Right cardiac atrium (tissue), 5 donors: ENCODE measurements at places on chromosomes 13 and 19. TPM values are rescaled to one million over a fixed set of nuclear protein-coding genes. Genes with fewer than 3 reads are reported as not detected.

- DNase-seq = no peak
These were observed 38.3 kb downstream of the TMED1 start for GRCh38 chr19:10797541-10798256.

- DNase-seq = no peak
These were observed 2.3 kb upstream of the ILF3 start for GRCh38 chr19:10651851-10652250.

DNA sequence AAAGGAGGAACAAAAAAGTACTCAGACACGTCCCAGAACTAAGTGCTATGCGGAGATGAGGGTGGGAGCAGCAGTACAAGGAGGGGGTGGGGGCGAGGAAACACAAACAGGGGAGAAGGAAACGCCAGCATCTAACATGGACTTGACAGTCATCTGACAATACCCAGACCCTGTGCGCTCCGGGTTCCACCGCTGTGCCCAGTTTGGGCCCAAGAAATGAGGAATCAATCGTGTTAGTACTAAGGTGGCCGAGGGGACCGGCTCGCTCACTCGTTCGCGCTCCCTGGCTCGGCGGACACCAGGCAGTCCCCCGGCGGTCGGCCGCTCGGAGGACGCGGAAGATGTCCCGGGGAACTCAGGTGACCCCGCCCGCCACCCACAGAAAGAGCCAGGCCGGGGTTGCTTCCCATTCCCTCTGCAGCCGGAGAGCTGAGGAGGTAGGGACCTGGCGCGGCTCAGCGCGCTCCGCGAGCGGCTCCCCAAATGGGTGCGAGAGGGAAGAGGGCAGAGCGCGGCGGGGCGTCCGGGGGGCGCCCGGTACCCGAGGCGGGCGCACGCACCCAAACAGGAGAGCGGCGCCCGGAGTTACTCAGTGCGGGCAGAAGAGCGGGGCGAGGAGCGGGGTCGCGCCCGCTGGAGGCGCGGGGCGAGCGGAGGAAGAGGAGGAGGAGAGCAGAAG is 616 bp downstream of the TSHZ3 start:
- no peak for DNase-seq

DNA sequence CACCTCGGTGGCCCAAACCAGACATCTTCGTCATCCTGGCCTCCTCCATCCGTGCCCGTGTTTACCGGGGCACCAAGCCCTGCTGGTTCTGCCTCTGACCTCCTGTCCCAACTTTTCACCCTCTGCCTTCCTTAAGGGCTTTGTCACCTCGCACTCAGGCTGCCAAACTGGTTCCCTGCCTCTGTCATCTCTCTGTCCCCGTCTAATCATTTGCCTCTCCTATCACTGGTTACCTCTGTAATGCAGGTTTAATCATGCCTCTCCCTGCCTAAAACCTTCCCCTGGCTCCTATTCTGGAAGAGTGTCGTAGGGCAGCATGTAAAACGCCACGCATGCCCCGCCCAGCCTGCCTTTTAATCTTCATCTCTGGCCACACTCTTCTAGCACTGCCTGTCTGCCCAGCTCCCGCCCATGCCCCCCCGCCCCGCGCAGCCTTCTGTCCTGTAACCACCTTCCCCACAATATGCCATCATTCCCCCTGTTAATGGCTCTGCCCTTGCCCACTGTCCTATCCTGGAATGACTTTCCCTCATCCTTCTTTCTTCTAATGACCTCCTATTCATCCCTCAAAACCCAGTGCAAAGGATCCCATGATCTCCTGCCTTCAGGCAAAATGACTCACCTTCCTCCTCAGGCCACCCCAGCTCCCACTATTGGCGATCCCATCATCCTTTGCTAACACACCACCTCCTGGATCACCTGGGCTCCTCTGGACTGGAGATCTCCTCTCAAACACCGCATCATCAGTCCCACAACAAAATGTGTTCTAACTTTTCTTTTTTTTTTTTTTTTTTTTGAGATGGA is 66.7 kb downstream of the PEX11G start:
- DNase-seq = no peak

- DNase-seq = peak; percentile 61
These were observed 5.9 kb downstream of the RTBDN start for GRCh38 chr19:12828494-12828893.

DNA sequence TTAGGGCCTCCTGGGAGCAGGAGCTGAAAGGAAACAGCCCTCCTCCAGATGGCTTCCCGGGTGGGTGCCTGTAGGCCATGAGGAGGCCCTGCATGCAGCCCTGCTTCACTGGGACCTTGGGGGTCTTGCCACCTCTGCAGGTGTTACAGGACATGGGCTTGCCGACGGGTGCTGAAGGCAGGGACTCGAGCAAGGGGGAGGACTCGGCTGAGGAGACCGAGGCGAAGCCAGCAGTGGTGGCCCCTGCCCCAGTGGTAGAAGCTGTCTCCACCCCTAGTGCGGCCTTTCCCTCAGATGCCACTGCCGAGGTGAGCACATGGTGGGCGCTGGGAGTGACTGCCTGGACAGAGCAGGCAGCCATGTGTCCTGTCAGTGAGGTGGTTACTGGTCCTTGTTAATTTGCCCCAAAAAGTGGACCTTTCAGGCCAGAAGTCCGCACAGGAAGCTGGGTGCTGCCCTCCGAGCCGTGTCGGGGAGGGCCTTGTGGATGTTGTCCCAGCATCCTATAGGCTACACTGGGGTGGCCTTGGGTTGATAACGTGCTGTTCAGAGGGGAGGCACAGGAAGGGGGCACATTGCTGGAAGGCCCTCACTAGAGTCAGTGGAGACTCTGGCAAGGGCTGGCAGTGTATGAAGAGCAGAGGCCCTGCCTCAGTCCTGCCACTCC is 18.7 kb upstream of the QTRT1 start:
- no peak for DNase-seq

GRCh38 chr19:6362351-6362801 is 1.0 kb downstream of the CLPP start:
- DNase-seq = peak; percentile 47

Gene ZNF99
- total RNA-seq = 0.31 TPM

DNA sequence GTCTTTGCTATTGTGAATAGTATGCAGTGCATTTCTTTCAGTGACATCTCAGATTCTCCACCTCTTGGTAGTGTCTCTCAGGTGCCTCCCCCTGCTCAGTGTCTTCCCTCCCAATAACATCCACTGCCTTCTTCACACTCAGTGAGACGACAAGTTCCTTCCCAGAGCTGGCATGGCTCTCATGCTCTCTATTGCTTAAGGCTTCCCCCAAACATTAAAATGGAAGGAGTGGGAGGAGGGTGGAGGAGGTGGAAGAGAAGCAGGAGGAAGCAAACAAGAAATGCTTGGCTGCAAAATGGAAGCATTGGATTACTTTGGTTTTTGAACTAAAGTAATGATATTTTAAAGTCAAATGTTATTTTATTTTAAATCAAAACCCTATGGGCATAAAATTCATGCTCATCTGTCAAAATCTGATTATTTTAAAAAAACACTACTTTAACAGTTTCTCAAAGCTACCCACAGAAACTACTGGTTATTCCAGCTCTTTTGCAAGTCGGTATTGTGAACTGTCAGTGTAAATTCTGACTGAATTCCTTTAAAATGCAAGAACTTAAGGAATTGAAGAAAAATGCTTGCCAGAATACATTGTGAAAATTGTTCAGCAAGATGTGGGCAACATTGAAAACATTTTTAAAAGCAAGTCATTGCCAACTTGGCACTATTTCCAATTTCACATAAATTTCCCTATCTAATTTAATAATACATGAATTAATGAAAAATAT is 727.6 kb upstream of the ARGLU1 start:
- no peak for DNase-seq

DNA sequence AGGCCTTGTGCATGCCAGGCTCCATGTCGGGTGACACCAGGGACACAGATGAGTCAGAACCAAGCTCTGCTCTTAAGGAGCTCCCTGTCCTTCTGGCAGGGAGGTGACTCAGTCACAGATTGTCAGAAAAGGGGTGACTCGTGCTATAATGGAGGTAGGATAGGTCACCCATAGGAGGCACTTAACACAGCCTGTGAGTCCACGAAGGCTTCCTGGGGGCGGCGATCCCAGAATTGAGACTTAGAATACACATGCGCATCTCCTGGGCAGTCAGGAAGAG is 19.6 kb downstream of the FUZ start:
- no peak for DNase-seq

GRCh38 chr13:60435762-60436374 is 38.8 kb downstream of the TDRD3 start:
- DNase-seq = no peak

Gene ZNF414
- 13.4 TPM for total RNA-seq

DNA sequence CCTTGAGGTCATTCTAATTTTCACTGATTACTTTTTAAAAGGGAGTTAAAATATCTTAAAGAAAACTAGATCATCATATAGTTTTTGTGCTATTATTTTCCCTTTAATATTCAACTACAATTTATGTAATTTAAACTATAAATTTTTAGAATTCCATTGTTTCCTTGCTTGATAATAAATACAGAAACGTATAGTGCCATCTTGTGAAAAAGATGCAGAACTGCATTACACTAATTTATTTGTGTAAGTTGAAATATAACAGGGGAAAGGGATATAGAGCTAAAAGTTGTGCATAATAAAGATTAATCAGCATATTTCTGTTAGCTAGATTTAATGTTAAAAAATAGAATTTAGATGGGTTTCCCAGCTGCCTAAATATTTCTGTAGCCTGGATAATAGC is 61.5 kb upstream of the TDRD3 start:
- no peak for DNase-seq

DNA sequence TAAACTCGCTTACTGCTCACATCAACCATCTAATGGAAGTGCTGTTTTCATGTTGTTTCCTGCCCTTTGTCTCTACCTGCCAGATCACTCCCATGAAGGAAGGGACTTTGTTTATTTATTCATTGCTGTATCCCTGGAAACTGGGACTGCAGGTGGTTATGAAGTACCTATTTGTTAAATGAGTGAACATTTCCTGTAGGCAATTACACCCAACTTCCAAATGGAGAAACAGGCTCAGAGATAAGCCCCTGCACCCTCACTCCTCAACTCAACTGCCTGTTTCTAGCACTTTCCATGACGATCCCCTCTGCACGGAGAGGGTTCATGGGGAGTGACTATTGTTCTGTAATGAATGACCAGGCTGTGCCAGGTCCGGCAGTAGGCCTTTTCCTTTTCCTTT is 1.9 kb upstream of the SELENOW start:
- DNase-seq = no peak
